Sigmoid colon (tissue), 7 donors: ENCODE measurements at places on chromosomes 2 and 18. TPM values are rescaled to one million over a fixed set of nuclear protein-coding genes. Genes with fewer than 3 reads are reported as not detected.

DNA sequence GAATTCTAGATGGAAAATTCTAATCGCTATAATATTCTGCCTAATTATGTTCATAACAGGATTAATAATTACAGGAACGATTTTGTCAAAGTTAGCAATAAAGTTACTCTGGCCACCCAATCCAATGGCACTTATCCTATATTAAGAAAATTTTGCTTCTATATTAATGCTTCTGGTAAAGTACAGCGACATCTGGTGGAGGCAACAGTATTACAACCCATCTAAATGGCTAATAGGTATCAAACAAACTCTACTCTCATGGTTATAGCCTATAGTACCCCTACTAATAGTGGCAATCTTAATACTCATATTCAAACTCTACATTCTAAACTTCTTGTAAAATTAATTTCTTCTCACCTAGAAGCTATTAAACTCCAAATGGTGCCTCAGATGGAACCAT, 1084.7 kb upstream of the LRRTM1 start:
- H3K4me1 ChIP-seq, result peaks cover 3% of the 10 kb centered on the region
- H3K27ac ChIP-seq, result no peak overlapping the region
- H3K27me3 ChIP-seq, result no peaks in the 10 kb centered on the region

DNA sequence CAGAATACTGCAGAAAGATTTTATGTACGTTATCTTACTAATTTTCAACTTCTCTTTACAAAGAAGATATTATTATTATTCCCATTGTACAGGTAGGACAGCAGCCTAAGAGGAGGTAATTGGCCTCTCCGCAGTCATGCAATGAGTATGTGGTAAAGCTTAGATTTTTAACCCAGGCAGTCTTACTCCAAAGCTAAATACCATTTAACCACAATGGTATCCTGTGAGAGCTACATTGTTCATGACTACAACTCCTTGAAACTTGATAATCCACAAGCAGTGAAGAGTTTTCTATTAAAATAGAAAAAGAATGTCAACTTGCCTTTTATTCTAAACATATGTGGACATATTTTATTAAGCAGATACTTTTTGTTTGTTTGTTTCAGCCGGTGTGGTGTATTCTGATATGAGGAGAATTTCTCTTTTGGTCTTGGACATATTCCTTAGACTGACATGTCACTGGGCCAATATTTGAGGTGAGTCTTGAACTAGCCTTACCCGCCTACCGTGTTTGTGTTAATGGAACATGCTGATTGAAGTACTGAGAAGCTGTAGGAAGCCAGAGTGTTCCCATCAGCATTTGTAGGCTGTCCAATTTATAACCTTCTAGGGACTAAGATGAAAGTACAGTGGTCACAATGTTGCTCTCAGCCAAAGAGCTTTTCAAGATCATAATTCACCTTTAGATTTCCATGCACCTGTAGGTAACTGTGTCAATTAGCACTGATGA, 293.9 kb upstream of the DCC start:
- no peaks in the 10 kb centered on the region for H3K4me1 ChIP-seq
- no peak for DNase-seq
- H3K36me3 ChIP-seq, result no peaks in the 10 kb centered on the region
- no peak overlapping the region for H3K27ac ChIP-seq
- no peak overlapping the region for H3K4me3 ChIP-seq
- no peaks in the 10 kb centered on the region for H3K27me3 ChIP-seq

GRCh38 chr2:224362094-224362493, 39.8 kb downstream of the FAM124B start:
- no peak overlapping the region for H3K27ac ChIP-seq
- no peaks in the 10 kb centered on the region for H3K27me3 ChIP-seq
- no peaks in the 10 kb centered on the region for H3K4me1 ChIP-seq

GRCh38 chr2:40256649-40257048, 195.2 kb downstream of the SLC8A1 start:
- H3K36me3 ChIP-seq, result no peaks in the 10 kb centered on the region
- no peak overlapping the region for H3K4me3 ChIP-seq
- H3K4me1 ChIP-seq, result no peaks in the 10 kb centered on the region
- H3K27me3 ChIP-seq, result no peaks in the 10 kb centered on the region

GRCh38 chr18:50814395-50814794, 5.4 kb downstream of the MRO start:
- H3K27ac ChIP-seq, result no peak overlapping the region
- no peaks in the 10 kb centered on the region for H3K27me3 ChIP-seq
- no peak for DNase-seq
- no peaks in the 10 kb centered on the region for H3K36me3 ChIP-seq

- no peak overlapping the region for H3K4me3 ChIP-seq
- H3K4me1 ChIP-seq, result no peaks in the 10 kb centered on the region
- H3K27me3 ChIP-seq, result no peaks in the 10 kb centered on the region
- H3K27ac ChIP-seq, result no peak overlapping the region
- no peak for DNase-seq
These were observed 49.6 kb upstream of the SLC5A7 start for GRCh38 chr2:107936433-107937359.

The HPCAL1 gene
- total RNA-seq, result 27.7 TPM

GRCh38 chr18:31218671-31219383, 56.2 kb upstream of the DSC1 start:
- no peak overlapping the region for H3K4me3 ChIP-seq
- no peak for DNase-seq
- no peaks in the 10 kb centered on the region for H3K27me3 ChIP-seq

The DUSP19 gene
- total RNA-seq, result 5.0 TPM

- no peaks in the 10 kb centered on the region for H3K36me3 ChIP-seq
- no peak for DNase-seq
- peak overlapping the region; percentile 73 for H3K4me3 ChIP-seq
These were observed 412 bp downstream of the GPD2 start for GRCh38 chr2:156436497-156437085.

The OTOS gene
- total RNA-seq, result not detected

GRCh38 chr2:221422516-221423209, 149.4 kb downstream of the EPHA4 start:
- DNase-seq, result no peak
- peaks cover 52% of the 10 kb centered on the region for H3K36me3 ChIP-seq

The STK17B gene
- total RNA-seq, result 15.7 TPM

GRCh38 chr2:232888839-232889529, 18.9 kb downstream of the SNORC start:
- no peaks in the 10 kb centered on the region for H3K36me3 ChIP-seq
- DNase-seq, result no peak
- peaks cover 18% of the 10 kb centered on the region for H3K27me3 ChIP-seq

DNA sequence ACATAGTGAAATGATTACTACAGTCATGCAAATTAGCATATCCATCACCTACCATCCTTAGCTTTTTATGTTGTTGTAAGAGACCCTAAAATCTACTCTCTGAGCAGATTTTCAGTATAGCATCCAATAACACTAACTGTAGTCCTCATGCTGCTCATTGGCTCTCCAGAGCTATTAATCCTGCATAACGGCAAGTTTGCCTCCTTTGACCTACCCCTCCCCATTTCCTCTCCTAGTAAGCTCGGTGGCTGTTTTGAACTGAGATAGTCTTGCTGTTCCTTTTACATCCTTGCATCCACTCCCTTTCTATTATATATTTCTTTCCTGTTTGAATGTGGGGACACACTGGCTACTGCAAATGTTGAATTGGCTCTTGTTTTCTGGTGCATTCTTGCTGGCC, 481.5 kb downstream of the TSN start:
- no peaks in the 10 kb centered on the region for H3K4me1 ChIP-seq
- H3K36me3 ChIP-seq, result no peaks in the 10 kb centered on the region
- no peaks in the 10 kb centered on the region for H3K27me3 ChIP-seq
- no peak overlapping the region for H3K27ac ChIP-seq
- no peak overlapping the region for H3K4me3 ChIP-seq

DNA sequence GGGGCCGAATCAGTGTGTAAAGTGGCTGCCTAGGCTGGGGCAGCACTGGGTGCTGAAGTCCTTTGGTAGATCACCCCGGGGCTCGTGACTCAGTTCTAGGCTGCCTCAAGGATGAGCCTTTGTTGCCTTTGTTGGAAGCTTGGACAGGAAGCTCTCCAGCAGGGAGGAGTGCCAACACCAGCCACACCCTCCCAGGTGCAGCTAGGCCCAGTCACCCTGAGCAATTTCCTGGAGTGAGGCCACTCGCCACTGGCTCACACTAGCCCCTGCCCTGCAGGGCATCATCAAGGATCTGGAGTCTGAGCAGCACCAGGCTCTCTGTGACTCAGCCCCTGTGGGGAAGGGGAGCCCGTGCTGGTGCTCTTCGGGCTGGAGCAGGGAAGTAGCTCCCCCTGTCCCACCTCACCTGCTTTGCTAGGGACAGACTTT, 6.7 kb upstream of the SDC1 start:
- no peak overlapping the region for H3K4me3 ChIP-seq
- no peak overlapping the region for H3K27ac ChIP-seq
- H3K36me3 ChIP-seq, result no peaks in the 10 kb centered on the region
- no peaks in the 10 kb centered on the region for H3K4me1 ChIP-seq
- H3K27me3 ChIP-seq, result no peaks in the 10 kb centered on the region

- no peaks in the 10 kb centered on the region for H3K27me3 ChIP-seq
- H3K36me3 ChIP-seq, result no peaks in the 10 kb centered on the region
- no peaks in the 10 kb centered on the region for H3K4me1 ChIP-seq
- H3K27ac ChIP-seq, result peak overlapping the region; percentile 55
These were observed 132.2 kb downstream of the FMNL2 start for GRCh38 chr2:152466980-152467676.

- H3K27me3 ChIP-seq, result no peaks in the 10 kb centered on the region
- H3K27ac ChIP-seq, result no peak overlapping the region
- no peaks in the 10 kb centered on the region for H3K4me1 ChIP-seq
- H3K4me3 ChIP-seq, result no peak overlapping the region
- H3K36me3 ChIP-seq, result no peaks in the 10 kb centered on the region
- DNase-seq, result no peak
These were observed 45.5 kb upstream of the IHH start for GRCh38 chr2:219106251-219106650.

GRCh38 chr18:25533218-25533617, 181.3 kb upstream of the ZNF521 start:
- no peak for DNase-seq
- no peaks in the 10 kb centered on the region for H3K27me3 ChIP-seq
- H3K36me3 ChIP-seq, result no peaks in the 10 kb centered on the region
- H3K4me3 ChIP-seq, result no peak overlapping the region
- no peak overlapping the region for H3K27ac ChIP-seq

DNA sequence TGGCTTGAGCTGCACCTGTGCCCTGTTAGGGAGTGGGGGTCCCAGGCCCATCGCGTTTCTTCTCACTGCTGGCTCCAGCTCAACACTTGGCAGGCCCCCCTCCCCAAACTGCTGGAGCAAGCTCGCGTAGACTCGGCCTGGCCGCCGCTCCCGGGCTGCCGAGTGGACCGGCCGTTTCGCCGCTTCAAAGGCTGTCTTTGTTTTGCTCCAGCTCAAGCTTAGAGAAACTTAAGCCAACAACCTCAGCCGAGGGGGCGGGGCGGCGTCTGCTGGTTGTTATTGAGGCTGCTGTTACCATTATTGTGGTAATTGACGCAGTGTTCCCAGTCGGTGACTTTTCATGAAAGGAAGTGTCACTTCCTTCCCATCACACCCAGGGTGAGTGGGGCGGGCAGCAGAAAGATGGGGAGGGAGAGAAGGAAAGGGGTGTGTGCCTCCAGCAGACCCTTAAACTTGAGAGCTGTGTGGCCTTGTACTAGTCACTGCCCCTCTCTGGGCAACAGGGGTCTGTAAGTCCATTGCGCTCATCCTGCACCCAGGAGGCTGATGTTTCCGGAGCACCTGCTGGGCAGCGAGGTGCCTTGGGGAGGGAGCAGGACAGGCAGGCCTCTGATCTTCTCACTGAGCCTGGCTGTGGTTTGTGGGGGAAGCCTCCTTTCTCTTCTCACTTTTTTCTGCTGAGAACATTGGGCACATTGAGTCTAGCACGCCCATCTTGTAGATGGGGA, 2.1 kb downstream of the ARID5A start:
- peak overlapping the region; percentile 86 for H3K4me3 ChIP-seq
- H3K4me1 ChIP-seq, result peaks cover 69% of the 10 kb centered on the region
- no peaks in the 10 kb centered on the region for H3K36me3 ChIP-seq
- peak overlapping the region; percentile 97 for H3K27ac ChIP-seq

GRCh38 chr2:202376460-202377206, 506 bp downstream of the BMPR2 start:
- H3K36me3 ChIP-seq, result no peaks in the 10 kb centered on the region
- peak overlapping the region; percentile 99 for H3K27ac ChIP-seq
- H3K4me1 ChIP-seq, result peaks cover 40% of the 10 kb centered on the region
- peak; percentile 75 for DNase-seq
- H3K27me3 ChIP-seq, result no peaks in the 10 kb centered on the region
- H3K4me3 ChIP-seq, result peak overlapping the region; percentile 91

DNA sequence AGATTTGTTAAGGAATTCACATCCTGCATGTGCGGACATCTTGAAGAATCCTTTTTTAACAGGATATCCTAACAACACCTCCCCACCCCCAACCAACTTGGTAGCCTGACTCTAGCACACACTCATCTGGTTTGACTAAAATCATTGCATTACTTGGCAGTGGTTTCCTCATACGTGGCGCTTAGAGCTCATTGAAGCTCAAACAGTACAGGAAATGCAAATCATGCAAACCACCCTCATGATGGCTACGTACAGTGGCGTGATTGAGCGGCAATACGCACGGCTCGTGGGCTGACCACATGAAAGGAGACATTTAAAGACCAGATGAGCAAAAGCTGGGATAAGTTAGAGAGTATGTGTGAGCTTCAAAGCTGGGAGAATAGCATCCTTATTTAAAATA, 336.2 kb downstream of the ZEB2 start:
- H3K36me3 ChIP-seq, result no peaks in the 10 kb centered on the region
- no peak for DNase-seq
- H3K4me3 ChIP-seq, result no peak overlapping the region
- H3K27ac ChIP-seq, result no peak overlapping the region

DNA sequence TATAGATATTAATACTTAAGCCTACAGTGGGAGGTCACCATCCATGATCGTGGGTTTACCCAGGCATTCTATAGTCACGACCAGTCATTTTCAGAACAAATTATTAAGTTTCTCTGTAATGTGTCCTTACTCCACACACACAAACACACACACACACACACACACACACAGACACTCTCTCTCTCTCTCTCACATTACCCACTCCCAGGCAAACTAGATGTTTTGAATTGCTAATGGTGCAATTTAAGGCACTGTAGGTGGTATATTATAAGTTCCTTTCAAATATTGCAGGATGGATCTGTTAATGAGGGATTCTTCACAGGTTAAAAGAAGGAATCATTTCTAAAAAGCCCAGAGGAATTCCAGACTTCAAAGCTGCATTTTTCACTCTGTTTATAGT, 657.8 kb downstream of the MBD2 start:
- DNase-seq, result no peak
- no peak overlapping the region for H3K27ac ChIP-seq
- H3K4me3 ChIP-seq, result no peak overlapping the region
- no peaks in the 10 kb centered on the region for H3K27me3 ChIP-seq
- no peaks in the 10 kb centered on the region for H3K36me3 ChIP-seq
- H3K4me1 ChIP-seq, result peaks cover 8% of the 10 kb centered on the region
